ENCODE measurements at places on chromosomes 7 and 10. TPM values are rescaled to one million over a fixed set of nuclear protein-coding genes. Genes with fewer than 3 reads are reported as not detected.

- no peak overlapping the region for H3K27ac ChIP-seq
- H3K27me3 ChIP-seq: peaks cover 1% of the 10 kb centered on the region
- peaks cover 10% of the 10 kb centered on the region for H3K4me1 ChIP-seq
- no peak for DNase-seq
- no peak overlapping the region for H3K4me3 ChIP-seq
- no peaks in the 10 kb centered on the region for H3K36me3 ChIP-seq
Observed at GRCh38 chr10:124318811-124319210, 99.9 kb downstream of the OAT start.

DNA sequence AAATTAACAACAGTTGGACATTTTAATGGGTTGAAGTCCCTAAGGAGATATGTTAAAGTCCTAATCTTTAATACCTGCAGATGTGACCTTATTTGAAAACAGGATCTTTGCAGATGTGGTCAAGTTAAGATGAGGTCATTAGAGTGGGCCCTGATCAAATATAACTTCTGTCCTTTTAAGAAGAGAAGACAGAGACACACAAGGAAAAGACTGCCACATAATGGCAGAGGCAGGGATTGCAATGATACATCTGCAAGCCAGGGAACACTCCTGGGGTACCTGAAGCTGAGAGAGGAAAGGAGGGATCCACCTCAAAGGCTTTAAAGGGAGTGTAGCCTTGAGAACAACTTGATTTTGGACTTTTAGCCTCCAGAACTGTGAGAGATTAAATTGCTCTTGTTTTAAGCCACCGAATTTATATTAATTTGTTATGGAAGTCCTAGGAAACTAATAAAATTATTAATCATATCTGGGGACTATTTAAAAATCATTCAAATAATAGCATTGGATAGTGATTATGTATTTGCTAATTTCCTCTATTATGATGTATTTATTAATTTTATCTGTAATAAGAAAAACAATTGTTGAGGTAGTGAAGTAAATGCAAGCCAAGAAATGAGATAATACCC lies 700.0 kb upstream of the PCDH15 start:
- no peak overlapping the region for H3K4me3 ChIP-seq
- DNase-seq: no peak
- H3K36me3 ChIP-seq: no peaks in the 10 kb centered on the region
- no peaks in the 10 kb centered on the region for H3K27me3 ChIP-seq

GRCh38 chr10:103067956-103068355 lies 125.1 kb downstream of the NT5C2 start:
- H3K27ac ChIP-seq: no peak overlapping the region
- H3K4me1 ChIP-seq: peaks cover 10% of the 10 kb centered on the region
- DNase-seq: no peak
- H3K27me3 ChIP-seq: peaks cover 3% of the 10 kb centered on the region
- no peaks in the 10 kb centered on the region for H3K36me3 ChIP-seq

DNA sequence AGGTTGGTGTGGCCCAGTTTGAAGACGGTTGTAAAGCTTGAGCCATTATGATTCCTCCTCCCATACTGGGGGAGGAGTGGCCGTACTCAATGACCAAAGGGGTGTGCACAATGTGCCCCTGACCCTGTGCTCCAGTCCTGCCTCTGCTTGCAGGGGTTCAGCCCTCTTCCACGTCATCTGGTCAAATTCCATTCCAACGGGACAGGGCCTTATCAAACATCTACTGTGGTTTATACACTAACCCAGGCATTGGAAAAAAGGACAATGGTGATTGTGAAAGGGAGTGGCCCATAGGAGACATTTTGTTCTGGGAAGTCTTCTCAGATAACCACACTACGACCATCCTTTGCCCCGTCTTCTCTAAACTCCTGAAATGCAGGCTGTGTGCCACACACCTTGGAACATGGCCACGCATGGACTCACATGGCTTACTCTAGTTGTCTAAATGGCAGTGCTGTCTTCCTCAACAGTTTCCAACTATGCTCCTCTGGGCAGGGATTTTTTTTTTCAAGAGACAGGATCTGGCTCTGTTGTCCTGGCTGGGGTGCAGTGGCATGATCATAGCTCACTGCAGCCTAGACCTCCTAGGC lies 103.0 kb downstream of the JCAD start:
- no peak overlapping the region for H3K27ac ChIP-seq
- H3K4me1 ChIP-seq: 0 out of 2 replicates have a peak, but pooled peaks cover 5% of the 10 kb centered on the region
- peaks cover 36% of the 10 kb centered on the region for H3K27me3 ChIP-seq
- no peak overlapping the region for H3K4me3 ChIP-seq

DNA sequence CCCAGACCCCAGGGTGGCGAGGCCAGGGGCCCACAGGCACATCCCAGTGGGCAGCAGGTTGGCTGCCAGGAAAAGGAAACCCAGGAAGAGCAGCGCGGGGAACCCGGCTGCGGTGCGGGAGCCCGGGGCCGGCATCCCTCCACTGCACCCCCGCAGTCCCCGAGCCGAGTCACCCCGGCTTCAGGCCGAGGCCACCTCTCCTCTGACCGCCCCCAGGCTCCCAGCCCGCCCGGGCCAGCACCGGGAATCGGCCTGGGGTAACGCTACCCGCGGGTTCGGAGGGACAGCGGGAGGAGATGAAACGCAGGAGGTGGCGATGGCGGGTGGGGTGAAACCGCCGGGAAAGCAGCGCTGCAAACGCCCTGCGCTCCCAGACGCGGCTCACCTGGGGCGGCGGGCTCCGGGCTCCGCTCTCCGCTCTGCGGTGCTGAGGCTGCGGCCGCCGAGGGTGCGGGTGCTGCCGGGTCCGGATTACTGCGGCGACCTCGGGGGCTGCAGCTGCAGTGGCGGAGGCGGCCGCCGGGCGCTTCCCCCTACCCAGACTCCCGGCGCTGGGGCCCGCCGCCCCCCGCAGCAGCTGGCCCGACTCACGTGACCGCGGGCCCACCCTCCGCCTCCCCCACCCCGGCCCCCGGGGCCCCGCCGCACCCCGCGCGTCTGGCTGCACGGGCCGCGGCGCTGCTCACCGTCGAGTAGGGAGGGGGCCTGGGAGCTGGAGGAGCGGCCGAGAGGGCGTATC lies at the start of gene SCRN1:
TSS of gene SCRN1 (minus strand) at position 545 of the 739 bp plus-strand sequence. CDS start 20,734 bp downstream, outside the sequence.
- H3K27ac ChIP-seq: peak within 1 kb of the TSS; percentile 98
- no peaks in the 10 kb centered on the region for H3K27me3 ChIP-seq
- peak within 1 kb of the TSS; percentile 92 for H3K4me3 ChIP-seq

GRCh38 chr7:107579554-107579884 lies 527 bp upstream of the BCAP29 start:
- no peak for DNase-seq
- H3K27ac ChIP-seq: peak overlapping the region; percentile 95
- H3K27me3 ChIP-seq: peaks cover 2% of the 10 kb centered on the region
- H3K4me3 ChIP-seq: peak overlapping the region; percentile 90
- peaks cover 30% of the 10 kb centered on the region for H3K4me1 ChIP-seq

DNA sequence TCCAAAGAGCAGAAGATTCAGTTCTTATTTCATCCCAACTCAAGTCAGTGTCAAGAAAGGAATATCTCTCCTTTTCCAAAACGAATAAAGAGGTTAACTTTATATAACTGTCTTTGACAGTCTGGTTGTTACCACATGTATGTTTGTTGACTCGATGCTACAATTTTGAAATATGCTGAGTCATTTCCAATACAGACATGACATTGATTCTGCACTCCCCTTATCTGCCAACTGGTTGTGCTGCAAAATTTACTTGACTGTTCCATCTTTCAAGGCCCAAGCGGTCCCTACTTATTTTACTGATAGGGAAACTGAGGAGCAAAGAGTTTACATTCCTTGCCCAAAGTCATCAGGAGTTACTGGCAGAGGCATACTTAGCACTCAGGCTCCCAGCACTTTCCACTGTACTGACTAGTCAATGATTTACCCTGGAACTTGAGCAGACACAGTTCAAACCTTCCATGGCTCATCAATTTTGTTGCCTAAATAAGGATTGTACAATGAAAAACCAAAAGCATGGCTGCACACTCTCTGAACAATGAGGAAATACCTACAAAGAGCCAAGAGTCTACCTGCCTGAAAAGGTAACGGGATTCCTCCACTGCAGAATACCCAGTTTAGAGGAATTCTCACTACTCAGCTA lies 52.8 kb downstream of the ABLIM1 start:
- H3K36me3 ChIP-seq: no peaks in the 10 kb centered on the region
- DNase-seq: no peak
- H3K27ac ChIP-seq: no peak overlapping the region
- no peaks in the 10 kb centered on the region for H3K27me3 ChIP-seq
- H3K4me1 ChIP-seq: peaks cover 12% of the 10 kb centered on the region

DNA sequence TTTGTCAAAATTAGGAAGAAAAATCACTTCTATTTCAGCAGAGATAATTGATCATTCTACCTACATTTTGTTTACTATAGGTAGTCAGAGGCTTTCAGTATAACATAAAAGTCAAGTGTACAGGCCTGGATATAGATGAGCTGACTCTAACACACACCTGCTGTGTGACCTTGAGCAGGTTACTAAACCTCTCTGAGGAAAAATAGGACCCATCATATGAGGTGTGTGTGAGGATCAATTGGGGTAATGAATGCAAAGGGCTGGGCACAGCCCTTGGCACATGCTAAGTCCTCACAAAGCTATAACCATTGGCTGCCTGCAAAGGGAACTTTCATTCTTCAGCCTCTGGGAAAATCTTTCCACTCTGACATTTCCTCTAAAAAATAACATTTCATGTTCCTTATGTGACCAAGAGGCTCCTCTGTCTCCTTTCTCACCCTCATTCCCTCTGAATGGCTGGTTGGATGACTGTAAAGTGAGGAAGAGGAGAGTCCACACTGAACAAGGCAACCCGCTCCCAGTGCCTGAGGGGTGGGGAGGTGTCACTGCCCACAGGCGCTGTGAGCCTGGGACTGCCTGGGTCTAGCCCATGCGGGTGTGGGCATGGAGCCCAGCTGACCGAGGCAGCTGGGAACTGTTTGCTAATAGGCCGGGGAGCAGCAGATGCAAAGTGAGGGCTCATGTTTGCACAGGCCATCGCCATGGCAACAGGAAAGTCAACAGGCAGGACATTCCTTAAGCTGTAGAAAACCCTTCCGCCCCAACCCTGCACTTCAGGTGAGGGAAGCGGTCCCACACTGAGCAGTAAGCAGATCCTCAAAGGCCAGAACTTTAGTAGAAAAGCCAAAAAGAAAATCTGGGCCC lies 36.8 kb downstream of the MYOF start:
- peaks cover 80% of the 10 kb centered on the region for H3K36me3 ChIP-seq
- H3K27ac ChIP-seq: peak overlapping the region; percentile 97
- peaks cover 7% of the 10 kb centered on the region for H3K27me3 ChIP-seq

GRCh38 chr7:12578930-12579640 lies 8.6 kb downstream of the SCIN start:
- no peak overlapping the region for H3K27ac ChIP-seq
- no peak overlapping the region for H3K4me3 ChIP-seq
- H3K27me3 ChIP-seq: peaks cover 3% of the 10 kb centered on the region
- no peak for DNase-seq
- H3K36me3 ChIP-seq: no peaks in the 10 kb centered on the region
- H3K4me1 ChIP-seq: peaks cover 56% of the 10 kb centered on the region

The ANKRD61 gene
- total RNA-seq: 0.18 TPM

The OLAH gene
- total RNA-seq: not detected

The COPG2 gene
- total RNA-seq: 21.7 TPM

The C10orf143 gene
- 1.9 TPM for total RNA-seq

The CALCR gene
- total RNA-seq: not detected

The SPDYE2 gene
- 0.12 TPM for total RNA-seq

The LRRTM3 gene
- not detected for total RNA-seq

The CCDC201 gene
- total RNA-seq: not detected

The ARMS2 gene
- not detected for total RNA-seq

The CALHM3 gene
- not detected for total RNA-seq

The FANK1 gene
- 0.22 TPM for total RNA-seq

Measured in HFFc6 (cell line).